ENCODE measurements at places on chromosomes 12 and 14. TPM values are rescaled to one million over a fixed set of nuclear protein-coding genes. Genes with fewer than 3 reads are reported as not detected.

DNA sequence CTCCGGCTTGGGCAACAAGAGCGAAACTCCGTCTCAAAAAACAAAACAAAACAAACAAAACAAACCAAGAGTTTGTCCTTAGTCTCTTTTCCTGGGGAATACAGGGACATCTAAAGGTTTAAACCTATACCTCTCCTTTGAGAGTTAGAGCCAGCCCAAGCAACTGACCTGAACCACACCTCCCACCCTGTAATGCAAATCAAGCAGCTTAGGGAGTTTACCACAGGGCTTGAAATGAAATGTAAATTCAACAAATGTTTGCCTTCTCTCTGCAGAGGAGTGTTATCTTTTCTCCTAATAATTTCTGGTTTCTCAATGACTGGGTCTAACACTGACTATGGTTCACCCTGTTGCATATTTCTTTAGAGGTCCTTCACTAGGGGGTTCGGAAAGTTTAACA, 16.7 kb downstream of the PPP1CC start:
- H3K27ac ChIP-seq: no peak overlapping the region
- DNase-seq: no peak
- no peaks in the 10 kb centered on the region for H3K27me3 ChIP-seq
- H3K4me1 ChIP-seq: no peaks in the 10 kb centered on the region
- H3K4me3 ChIP-seq: no peak overlapping the region

DNA sequence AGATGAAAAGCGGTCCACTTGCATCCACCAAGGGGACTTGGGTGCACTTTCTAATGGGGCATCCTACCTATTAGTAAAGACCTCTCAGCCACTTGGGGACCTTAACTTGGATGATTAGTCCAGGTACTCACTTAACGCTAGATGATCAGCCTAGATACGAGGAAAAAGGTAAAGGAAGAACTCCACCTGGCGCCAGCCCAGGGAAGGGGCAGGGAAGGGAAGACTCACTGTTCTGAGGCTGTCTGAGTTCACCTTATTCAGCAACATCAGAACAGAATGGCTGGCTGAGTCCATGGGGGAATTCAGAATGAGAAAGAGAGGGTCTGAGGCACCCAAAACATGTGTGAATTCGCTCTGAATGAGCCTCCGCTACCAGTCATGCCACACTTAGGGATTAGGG, 7.1 kb downstream of the IL22 start:
- no peak for DNase-seq
- H3K4me1 ChIP-seq: peaks cover 4% of the 10 kb centered on the region
- H3K27ac ChIP-seq: no peak overlapping the region
- no peaks in the 10 kb centered on the region for H3K27me3 ChIP-seq
- H3K4me3 ChIP-seq: no peak overlapping the region

Gene SYNDIG1L
- 0.16 TPM for total RNA-seq

Gene HOXC6
- 4.0 TPM for total RNA-seq

Gene ZNF385A
- total RNA-seq: 3.5 TPM

Data from testis (tissue), 5 donors.